ENCODE measurements at places on chromosomes 11 and 22. TPM values are rescaled to one million over a fixed set of nuclear protein-coding genes. Genes with fewer than 3 reads are reported as not detected.

VSIG10L2 gene
- polyA plus RNA-seq: not detected

TBX10 gene
- not detected for polyA plus RNA-seq

EXPH5 gene
- 0.38 TPM for polyA plus RNA-seq

MIOX gene
- polyA plus RNA-seq: 0.16 TPM

A4GALT gene
- polyA plus RNA-seq: 6.7 TPM

CD3D gene
- polyA plus RNA-seq: not detected

OR6T1 gene
- not detected for polyA plus RNA-seq

GRCh38 chr11:63767565-63768236 lies 874 bp downstream of the ZFTA start:
- peak; percentile 29 for DNase-seq

DNA sequence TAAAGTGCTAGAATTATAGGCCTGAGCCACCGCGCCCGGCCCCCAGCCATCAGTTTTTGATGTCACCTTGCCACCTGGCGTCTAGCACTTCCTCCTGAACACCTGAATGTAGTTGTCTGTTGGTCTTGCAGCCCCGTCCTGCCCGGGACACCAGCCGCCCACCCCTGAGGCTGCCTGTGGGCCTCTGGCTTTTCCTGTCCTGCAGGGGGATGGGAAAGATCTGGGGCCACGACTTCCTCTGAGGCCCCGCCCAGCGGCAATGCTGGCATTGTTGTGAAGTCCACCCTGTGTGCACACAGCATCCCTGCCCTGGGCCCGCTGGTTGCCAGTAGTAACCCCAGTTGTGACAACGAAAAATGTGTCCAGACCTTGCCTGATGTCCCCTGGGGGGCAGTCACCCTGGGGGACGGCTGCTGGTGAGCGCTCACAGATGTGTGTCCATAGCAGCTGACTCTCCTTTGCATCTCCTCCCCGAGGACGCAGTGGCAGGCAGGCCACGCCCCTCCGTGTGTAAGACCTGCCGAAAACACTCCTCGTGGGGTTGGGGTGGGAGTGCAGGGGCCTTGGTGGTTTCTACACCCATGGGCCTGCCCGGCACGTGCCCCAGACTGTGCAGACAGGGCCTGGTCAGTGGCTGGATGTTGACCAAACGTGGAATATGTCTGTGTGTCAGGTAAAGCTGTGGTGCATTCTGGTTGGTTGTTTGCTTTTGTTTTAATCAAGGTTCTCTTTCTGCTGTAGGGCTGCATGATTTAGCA lies 6.8 kb downstream of the SELENOO start:
- no peak for DNase-seq

GRCh38 chr11:13262096-13262495 lies 15.5 kb upstream of the BMAL1 start:
- no peak for DNase-seq

DNA sequence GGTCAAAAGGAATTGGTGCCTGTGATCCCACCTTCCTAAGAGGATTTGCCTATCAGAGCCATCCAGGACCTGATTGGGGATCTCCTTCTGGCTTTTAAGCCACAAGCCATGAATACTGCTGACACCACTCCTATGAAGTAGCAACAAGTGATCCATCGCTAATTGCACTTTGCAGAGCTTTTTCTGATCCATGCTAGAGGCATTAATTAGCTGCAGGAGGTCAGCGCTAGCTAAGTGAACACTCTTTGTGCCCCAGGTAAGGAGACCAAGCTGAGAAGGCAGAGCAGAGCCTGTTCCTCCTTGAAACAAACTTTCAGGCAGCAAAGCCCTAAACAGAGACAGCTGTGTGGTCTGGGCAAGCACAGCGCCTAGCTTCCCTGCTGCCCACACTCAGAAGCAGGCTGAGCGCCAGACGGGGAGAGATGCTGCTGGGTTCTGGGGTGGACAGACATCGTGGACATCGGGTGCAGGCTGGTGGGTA lies 122.2 kb downstream of the ABTB2 start:
- no peak for DNase-seq

GRCh38 chr11:65780770-65781151 lies at the start of gene AP5B1:
Gene AP5B1, minus strand, starts transcription at chr11:65780976. Its CDS starts 385 bp downstream, at chr11:65780591.
- DNase-seq: no peak

DNA sequence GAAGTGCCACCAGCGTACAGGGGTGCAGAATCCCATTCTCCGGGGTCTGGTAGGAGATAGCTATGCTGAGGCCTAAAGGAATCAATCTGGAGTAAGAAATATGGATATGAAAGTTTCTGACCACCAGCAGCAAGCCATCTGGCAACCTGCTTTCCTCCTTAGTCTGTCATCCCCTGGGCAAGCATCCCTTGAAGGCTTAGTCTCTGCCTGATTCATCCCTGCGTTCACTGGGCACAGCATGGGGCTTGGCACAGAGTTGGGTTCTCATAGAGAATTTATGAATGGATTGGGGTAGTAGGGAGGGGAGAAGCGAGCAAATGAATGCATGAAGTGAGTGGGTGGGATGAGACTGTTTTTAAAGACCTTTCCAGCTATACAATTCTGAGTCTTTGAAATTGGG lies 85.8 kb upstream of the NARS2 start:
- DNase-seq: no peak

DNA sequence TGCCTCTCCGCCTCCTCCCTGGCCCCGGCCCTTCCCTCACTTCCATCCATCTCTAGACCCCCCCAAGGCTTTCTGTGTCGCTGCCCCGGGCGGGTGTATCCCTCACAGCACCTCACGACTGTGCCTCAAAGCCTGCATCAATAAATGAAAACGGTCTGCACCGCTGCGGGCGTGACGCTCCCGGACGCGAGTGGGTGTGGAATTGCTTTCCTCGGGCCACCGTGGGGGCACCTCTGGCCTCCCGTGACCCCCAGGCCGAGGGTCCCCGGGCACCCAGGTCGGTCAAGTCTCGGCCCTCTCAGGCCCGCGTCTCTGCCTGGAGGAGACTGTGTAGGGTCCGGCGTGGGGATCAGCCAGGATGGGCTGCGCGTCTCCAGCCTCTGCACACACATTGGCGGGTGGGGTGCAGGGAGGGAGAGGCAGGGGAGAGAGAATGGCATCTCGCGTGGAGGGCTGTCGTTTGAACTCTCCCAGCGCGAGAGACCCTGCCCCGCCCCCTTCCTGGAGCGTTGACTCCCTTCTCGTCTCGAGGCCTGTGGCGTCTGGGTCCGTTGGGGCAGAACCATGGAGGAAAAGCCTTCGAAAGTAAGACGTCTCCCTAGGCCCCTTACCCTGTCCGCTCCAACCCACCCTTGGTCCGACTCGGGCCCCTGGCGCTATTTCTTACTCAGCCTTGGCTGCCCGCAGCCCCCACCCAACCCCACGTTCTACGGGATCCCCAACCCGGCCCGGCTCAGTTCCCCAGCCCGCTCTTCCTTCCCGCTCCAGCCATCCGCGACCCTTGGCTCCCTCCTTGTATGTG lies at the start of gene CATSPERZ:
Gene CATSPERZ, plus strand, starts transcription at position 512 of the 802 bp plus-strand sequence. Its CDS starts 53 bp downstream, at position 565.
- DNase-seq: no peak

DNA sequence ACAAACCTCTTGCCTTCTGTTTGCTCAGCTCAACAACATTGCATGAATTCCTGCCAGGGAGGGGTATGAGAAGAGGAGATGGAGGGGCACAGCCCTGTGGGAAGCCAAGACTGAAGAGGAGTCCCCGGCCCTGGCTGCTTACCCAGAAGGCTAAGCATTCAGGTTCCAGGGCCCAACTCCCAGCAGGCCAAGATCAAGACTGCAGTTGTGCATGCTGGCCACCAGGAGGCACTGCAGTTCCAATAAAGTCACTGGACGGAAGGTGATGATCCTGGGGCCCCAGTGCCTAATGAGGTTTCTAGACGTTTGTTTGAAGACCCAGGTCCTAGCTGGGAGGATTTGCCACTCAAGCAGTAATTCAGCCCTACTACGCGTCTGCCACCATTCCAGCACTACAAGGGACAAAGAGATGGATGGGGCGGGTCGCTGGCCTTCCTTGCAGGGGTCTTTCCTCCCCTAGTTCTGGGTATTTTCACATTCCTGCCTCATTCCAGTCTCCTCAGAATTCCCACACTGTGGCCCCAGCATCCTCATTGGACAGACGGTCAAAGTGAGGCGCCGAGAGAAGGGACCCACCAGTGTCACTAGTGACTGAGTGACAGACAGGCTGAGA lies 23.6 kb downstream of the ALX4 start:
- DNase-seq: no peak

GRCh38 chr22:48899523-48900326 lies 927.9 kb downstream of the BRD1 start:
- DNase-seq: no peak

DNA sequence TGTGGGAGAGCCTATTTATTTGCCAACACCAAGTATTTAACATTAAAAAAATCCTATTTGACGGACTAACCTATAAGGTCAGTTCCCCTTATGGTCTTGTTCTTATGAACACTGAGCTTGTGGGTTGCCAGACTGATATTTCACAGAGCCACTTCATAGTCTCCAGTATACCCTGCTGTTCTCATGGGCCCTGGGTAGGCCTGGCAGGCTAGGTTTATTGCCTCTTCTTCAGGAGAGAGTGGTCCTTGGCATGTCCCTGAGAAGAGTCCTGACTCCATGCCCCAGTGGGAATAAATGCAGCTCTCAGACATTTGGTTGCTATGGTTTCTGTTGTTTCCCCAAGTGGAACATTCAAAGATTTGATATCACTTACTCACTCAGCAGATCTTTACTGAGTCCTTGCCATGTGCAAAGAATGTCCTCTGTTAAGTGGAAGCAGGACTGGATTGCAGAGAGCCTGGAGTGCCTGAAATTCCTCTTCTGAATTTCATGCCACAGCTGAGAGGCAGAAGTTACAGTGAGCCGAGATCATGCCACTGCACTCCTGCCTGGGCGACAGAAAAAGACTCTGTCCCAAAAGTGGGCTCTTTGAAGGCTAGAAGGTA lies 15.7 kb downstream of the SLC5A1 start:
- no peak for DNase-seq

DNA sequence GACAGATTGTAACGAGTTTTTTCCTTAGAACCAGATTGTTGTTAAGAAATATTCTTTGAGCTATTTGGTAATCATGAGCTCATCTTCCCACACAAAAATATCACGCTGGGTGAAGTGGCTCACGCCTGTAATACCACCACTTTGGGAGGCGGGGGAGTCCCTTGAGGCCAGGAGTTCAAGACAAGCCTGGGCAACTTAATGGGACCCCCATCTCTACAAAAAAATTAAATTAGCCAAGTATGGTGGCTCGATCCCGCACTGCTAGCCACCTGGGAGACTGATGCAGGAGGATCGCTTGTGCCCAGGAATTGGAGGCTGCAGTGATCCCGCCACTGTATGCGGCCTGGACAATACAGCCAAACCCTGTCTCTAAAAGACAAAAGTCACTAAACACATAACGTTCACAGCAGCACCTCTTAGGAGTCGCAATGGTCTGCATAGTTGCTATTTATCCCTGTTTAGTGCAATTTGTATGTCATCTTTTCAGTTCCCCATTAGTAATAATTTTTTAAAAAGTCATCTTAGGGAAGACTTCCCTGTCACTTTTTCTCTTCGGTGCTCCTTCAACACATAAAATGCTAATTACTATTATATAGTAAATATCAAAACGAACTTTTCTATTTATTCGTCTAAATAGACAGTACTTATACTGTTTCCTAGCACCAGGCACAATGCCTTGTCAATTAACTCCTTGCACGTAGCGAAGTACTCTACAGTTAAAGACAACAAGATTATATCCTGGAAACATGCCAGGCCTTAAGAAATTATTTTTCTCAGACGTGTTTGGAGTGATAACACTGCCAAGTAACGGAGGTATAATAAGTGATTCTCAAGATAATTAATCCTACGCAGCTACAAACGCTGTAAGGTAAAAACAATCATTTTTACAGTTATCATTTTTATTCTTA lies 1.1 kb downstream of the ST13 start:
- DNase-seq: no peak

- no peak for DNase-seq
Measured at GRCh38 chr11:74773476-74773875, 24.8 kb downstream of the RNF169 start.

DNA sequence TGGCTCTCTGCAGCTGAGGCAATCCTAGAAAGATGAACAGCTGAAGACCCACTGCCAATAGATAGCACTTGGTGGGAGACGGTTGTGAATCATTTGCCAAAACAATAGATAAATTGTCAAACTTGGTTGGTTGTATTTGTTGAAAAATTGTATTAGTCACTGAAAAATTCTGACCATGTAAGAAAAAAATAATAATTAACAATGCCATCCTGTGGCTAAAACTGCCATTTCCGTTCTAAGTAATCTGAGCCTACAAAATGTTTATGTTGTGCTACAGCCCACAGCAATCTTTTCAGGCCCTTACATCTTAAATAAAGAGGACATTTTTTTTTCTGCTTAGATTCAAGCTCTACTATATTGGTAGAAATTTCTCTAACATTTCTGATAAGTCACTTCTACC lies 103.2 kb upstream of the ANO3 start:
- DNase-seq: no peak

DNA sequence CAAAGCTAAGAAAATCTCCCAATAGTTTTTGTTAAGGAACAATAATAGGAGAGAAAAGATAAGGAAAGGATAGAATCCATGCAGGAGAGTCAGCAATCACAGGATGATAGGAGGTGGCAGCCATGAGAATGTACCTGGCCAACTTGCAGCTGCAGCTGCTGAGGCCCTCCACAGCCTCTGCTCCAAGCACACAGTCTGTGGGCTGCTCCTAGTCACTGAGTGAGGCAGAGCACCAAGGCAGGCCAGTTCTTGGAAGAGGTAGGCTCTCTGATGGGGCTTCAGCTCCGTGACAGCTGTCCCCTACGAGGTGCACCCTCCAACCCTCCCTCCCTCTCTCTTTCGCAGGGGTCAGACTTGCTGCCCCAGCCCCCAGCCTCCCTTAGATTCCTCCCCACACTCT lies 5.5 kb upstream of the KCNJ1 start:
- DNase-seq: no peak
